Stimulated activated CD4-positive, alpha-beta T cell treated with anti-CD3 and anti-CD28 coated beads, Interleukin-12 subunit alpha, Interleukin-12 subunit beta, amount 100 ng/mL, for 4 hours (primary cell): ENCODE measurements at places on chromosomes 2 and 18.

DNA sequence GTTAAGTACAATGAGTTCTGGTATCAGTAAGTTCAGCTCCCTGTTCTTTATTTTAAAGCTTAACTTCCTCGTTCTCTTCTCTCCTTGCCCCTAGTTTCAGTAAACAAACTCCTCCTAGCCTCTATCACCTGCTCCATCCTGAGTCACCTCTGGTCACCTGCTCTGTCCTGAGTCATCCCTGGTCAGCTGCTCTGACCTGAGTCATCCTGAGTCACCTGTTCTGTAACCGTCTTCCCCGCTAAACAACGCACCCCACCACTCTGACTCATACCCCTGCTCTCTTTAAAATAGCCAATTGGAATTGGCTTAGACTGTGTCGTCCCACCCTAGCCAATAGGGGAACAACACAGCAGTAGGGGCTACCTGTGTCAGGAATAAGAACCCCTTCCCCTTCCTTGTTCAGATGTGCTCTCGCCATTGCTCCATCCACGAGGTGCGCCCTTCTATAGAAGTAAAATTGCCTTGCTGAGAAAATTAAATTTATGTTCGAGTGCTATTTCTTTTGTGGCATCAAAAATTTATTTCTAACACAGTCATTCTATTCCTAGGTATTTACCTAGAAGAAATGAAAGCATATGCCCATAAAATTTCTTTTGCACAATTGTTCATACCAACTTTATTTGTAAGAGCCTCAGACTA is 24.9 kb upstream of the RMND5A start:
- DNase-seq = no peak

GRCh38 chr2:74856004-74856578 is 22.2 kb downstream of the HK2 start:
- DNase-seq = no peak

DNA sequence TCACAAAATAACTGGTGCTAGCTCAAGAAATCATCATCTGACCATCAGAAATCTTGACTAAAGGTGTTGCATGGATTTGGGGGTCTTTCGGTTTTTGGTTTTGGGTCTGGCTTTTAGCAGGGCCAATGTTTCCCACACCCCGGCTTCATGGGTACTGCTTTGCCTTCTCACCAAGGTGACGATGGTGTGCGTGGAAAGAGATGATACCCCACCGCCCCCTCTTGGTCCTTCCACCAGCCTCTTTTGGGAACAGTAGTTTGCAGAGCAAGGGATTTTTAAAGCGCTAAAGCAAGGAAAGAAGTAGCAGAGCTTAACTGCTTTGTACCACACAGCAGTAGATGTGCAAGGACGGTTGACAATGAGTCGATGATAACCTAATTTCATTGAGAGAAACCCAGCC is 42.3 kb downstream of the BOLA3 start:
- DNase-seq = no peak

DNA sequence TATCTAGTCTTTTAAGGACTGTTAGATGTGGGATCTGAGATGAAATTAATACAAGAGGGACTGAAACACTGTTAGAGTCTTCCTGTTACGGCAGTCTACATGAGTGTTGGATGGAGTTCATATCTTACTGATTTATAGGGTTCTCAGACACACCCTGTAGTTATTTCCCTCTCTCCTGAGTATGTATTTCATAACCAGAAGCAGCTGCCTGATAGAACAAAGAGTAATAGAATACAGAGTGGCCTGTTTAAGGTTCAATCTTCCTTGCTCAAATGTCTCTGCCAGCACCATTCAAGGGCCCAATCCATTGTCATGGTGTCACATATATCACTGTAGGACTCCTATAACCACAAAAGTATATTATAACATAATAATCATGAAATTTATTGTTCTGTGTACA is 1229.1 kb upstream of the ACVR2A start:
- DNase-seq = no peak

GRCh38 chr2:144125751-144126150 is 394.2 kb downstream of the ZEB2 start:
- DNase-seq = no peak

DNA sequence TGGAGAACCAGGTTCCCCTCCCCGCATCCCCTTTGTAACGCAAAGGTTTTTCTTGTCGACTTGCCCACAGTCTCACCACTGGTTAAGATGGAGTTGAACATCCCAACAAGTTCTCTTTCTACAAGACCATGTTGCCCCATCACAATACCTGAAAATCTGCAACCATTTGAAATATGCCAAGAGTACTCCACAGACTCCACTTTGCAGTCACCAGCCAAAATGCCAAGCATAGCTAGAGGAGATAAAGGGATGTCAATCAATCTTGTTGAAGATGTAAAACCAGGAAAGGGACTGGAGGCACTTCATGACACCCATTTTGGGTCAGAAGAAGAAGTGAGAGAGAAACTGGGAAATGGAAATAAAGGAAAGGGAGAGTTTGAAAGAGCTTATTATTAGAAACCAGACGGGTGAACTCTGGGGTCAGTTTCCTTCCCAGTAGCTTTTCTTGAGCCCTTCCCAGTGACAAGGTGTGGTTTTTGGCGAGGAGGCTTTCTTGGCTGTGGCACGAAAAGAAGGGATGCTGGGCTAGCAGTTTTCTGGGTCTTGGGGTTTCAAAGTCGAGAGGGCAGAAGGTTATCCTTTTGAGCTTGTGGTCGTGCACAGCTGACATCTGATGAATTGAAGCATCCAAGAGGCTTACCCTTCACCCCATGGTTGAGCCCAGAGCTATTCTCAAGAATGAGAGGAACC is 79.3 kb downstream of the ACAA2 start:
- no peak for DNase-seq

DNA sequence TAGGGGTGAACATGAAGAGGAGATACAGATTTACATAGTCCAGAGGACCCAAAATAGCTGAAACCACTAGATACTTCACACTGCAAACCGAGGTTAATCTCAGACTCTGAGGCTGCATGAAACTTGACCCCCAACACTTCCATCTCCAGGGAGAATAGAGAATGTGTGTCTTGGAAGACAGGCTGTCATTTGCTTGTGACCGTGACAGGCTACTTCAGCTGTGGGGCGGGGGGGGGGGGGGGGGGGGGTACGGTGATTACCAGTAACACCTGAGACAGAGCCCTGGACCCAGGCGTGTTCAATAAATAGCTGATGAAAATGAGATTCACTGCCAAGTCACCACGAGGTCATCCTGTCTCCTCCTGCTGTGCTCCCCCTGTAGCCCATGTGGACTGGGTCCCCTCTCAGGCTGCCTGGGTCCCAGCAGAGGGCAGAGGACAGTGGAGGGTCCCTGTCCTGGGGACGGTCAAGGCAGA is 5.7 kb upstream of the KLHL29 start:
- DNase-seq = no peak

DNA sequence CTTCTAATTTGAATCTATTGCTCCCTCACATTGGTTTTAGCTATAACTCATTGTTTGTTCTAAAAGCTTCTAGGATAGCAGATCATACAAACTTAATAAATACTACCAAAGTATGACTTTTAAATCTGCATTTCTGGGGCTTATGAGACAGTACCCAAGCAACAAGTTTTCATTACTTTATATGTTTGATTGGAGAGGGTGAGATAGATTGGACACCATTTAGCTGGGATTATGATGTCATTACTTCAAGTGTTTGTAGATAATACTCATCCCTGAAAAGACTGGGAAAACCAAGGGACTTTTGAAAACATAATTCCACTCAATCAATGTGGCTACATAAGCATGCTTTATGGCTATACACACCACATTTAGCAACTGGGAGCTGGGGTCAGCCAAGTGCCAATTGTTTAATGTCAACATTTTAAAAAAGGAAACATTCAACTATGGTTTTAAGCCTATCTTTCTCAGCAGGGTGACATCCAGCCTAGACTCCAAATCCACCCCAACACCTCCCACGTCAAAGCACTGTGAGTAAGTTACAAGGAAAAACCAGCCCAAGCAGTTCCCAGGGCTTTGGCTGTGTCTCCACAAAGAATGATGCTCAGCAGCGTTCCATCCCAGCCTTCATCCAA is 119.9 kb downstream of the ETAA1 start:
- DNase-seq = no peak

DNA sequence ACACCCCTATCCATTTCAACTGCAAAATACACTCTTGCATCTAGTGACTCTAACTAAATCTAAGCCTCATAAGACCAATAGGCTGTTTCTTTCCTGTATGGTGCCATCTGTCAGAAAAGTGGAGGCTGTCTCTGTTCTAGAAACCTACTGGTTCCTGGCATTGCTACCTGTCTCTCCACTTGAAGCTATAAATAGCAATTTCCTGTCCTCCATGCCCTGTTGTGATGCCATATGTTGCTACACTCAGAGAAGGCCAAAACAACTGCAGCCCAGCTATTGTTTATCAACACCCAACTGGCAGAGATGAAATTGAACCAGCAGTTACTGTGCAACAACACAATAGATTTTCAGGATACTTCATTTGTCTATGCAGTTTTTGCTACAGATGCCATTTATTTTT is 1355.1 kb upstream of the SLC39A10 start:
- DNase-seq = no peak

DNA sequence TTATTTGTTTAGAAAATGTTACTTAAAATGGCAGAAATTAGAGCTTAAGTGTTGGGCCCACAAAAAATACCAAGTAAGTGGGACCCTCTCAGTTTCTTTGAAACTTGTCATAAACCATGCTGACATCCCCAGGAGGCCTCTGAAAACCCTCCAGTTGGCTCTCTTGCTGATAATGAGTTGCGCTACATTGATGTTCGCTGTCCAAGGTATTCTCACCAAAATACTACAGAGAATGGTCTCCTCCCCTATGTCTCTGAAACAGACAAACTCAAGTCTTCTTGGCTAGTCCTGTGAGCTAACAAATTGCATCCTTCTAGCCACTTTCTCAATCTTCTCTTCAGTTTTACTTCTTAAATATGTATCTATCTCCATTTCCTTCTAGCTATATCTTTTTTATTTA is 669.4 kb downstream of the IRS1 start:
- DNase-seq = no peak

- no peak for DNase-seq
Observed at GRCh38 chr2:239081622-239082021, 233.7 kb downstream of the TWIST2 start.

DNA sequence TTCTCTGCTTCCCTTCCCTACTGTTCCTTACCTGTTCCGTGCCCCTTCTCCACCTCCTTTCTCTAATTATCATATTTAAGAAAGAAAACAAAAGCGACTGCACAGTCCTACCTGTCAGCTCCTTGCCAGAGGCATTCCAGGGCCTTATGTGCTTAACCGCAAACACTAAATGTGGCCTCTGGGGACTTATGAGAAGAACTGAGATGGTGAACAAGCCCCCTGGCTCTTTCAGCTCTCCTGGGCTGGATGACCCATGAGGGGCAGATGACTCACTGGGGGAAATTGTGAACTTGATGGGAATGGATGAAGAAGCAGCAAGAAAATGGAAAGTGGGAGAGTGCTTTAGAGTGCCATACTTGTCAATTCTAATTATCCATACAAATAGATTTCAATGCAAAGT is 106.3 kb upstream of the LYPD1 start:
- no peak for DNase-seq

DNA sequence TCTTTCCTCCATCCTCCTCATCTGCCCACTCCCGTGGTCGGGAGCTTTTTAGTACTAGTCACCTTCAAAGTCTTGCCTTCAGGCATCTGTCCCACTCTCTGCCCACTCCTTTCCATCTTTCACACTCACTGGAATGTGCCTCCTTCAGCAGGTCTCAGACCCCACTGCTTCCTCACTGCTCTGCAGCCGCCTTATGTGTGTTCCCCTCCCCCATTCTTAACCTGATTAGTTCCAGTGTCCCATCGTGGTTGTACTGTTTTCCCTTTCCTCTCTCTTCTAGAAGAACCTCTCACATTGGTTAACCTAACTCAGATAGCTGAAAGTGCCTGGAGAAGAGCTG is 3.0 kb downstream of the ARMC9 start:
- DNase-seq = no peak

- no peak for DNase-seq
Observed at GRCh38 chr18:47545613-47546012, 294.2 kb upstream of the SKOR2 start.

GRCh38 chr2:152552888-152553287 is 164.4 kb downstream of the PRPF40A start:
- DNase-seq = no peak

DNA sequence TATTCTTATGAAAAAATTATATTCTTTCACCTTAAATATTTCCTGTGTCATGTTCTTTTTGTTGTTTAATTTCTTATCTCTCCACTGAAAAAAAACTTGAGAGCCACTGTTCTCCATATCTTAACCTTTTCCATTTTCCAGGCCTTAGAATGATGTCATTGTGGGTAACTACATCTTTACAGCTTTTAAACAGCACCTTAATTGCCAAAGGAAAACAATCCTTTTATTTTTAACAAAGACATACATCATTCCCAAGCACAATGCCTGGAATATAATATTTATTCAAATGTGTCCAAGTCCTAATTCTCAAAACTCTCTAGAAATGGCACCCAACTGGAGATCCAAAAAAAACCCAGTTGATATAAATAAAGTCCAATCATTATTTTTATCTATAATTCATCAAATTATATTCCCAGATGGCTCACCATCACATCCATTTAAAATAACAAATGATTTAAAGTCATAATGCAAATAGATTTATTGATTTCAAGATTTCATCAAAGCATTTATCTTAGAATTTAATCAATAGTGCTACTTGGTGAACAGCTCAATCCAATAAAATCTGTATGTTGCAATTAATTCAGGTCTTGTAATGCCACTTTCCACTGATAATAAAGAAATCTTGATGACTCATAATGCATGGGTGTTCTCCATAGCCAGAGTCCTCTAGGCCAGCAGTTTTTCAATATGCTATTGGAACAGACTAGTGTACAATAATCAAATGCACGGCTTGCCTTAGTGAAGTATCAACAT is 107.1 kb upstream of the MAPRE2 start:
- no peak for DNase-seq

- DNase-seq = no peak
Observed at GRCh38 chr2:60510713-60511112, 42.7 kb downstream of the BCL11A start.

DNA sequence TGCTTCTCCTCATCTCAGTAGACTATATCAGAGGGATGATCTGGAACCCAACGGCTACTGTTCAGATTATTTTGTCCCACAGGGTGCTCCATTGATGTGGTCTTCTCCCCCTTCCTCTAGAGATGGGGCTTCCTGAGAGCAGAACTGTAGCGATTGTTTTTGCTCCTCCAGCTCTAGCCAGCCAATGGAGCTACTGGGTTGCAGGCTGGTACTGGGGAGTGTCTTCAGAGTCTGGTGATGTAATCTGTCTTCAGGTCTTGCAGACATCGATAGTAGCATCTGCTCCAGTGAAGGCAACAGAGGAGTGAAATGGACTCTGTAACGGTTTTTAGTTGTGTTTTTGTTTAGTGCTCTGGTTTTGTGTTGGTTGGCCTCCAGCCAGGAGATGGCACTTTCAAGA is 621.9 kb downstream of the RNF144A start:
- no peak for DNase-seq

GRCh38 chr2:138922973-138923563 is 142.9 kb upstream of the NXPH2 start:
- DNase-seq = no peak
